Stimulated activated CD4-positive, alpha-beta T cell treated with anti-CD3 and anti-CD28 coated beads, Interleukin-1b, Interleukin-23, amount 100 ng/mL, for 48 hours (primary cell): ENCODE measurements at places on chromosomes 6 and 20.

DNA sequence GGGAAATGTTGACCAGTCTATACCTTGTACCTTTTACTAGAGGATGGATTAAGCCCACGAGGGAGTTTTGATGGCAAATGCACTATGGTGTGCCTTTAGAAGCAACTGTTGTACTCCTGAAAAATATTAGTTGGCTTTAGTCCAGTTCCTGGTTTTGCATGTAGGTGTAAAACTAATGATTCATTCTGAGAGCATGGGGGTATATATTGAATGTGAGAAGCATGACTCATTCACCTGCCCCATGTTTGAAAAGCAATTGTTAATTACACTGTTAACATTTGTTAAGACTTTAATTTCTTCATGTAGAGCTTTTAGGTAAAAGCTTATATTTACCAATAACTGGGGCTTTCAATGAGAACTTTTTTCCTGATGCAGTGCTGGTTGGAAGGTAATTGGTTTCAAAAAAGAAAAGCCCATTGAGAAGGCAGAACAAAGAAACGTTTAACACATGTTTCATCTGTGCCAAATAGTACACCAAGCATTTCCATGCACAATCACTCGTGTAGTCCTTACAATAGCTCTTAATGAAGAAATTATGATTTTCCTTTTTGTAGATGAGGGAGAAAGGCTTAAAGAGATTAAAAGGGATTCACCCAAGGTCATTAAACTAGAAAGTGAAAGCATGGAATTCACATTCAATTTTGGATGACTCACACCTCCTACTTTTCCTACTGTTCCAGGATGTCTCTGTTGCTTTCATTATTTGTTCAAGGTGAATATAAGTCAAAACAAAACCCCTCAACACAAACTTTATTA, 134.1 kb downstream of the CCDC170 start:
- DNase-seq = no peak

DNA sequence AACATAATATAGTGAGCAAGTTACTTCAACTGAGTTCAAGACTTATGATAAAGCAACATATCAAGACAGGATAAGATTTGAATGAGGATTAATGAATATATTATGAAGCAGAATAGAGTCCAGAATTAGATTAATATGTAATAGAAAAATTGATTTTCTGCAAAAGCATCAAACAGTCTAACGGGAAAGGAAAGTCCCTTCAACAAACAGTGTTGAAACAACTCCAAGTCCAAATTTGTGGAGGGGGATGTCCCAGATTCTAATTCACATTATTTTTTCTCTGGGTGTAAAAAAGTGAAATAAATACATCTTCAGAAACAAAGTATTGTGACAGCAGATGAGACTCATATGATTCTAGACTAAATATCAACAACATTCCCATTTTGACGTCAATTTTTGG, 289.7 kb downstream of the C6orf118 start:
- DNase-seq = no peak

DNA sequence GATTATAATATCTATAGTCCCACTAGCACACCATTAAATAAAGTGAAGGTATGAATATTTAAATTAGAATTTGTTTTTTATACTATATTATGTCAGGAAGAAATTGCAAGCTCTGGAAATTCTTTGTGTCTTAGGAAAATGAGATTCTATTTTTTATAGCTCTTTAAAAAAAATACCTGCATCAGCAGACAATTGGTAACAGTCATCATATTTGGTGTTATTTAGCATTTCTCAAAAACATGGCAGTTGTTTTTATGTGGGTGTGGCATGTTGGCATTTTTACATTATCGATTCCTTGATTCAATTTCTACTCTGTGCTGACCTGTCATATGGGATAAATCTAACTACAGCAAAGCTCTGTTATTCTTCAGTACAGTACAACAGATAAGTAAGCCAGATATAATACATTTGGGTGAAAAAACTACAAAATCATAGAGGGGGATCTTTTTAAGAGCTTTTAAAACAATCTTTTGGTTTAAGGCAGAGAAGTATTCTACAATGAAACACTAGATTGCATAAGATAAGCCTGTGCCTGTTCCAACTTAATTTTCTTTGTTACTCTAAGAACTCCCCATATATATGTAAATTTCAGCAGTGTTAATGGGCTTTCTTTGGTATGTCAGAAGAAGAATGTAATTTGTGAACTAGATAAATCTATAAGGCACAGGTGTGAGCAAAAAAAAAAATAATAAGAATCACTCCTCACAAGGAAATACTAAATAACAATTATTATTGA, 71.5 kb downstream of the LAMA2 start:
- no peak for DNase-seq

GRCh38 chr20:63635431-63636141, 8.7 kb upstream of the GMEB2 start:
- DNase-seq = peak; percentile 83

DNA sequence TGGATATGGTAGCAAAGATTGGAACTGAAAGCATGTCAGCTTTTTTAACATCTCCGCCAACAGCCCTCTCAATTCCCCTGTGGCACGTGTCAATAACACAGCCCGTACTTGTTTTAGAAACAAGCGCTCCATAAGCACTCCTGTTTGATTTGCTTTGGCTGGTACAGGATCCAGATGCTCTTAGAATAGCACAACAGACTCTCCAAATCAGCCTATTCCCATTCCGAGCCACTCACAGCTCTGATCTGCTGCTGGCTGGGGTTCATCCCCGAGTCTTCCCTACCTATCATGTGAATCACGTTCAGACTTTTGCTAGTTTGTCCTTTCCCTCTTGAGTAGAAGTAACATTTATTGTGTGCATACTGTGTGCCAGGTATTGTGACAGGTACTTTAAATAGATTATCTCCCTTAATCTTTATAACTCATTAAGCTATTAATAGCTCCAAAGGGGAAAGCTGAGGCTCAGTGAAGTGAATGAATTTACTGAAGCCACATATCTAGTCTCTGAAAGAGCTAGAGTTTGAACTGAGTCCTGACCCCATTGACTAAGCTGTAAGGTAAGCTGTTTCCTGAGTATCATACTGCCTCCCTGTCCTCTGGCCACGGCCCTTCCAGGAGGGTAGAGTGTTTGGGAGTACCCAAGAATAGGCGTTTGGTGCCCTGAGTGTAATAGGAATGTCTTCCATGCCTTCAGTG, 46.7 kb downstream of the RALY start:
- no peak for DNase-seq

DNA sequence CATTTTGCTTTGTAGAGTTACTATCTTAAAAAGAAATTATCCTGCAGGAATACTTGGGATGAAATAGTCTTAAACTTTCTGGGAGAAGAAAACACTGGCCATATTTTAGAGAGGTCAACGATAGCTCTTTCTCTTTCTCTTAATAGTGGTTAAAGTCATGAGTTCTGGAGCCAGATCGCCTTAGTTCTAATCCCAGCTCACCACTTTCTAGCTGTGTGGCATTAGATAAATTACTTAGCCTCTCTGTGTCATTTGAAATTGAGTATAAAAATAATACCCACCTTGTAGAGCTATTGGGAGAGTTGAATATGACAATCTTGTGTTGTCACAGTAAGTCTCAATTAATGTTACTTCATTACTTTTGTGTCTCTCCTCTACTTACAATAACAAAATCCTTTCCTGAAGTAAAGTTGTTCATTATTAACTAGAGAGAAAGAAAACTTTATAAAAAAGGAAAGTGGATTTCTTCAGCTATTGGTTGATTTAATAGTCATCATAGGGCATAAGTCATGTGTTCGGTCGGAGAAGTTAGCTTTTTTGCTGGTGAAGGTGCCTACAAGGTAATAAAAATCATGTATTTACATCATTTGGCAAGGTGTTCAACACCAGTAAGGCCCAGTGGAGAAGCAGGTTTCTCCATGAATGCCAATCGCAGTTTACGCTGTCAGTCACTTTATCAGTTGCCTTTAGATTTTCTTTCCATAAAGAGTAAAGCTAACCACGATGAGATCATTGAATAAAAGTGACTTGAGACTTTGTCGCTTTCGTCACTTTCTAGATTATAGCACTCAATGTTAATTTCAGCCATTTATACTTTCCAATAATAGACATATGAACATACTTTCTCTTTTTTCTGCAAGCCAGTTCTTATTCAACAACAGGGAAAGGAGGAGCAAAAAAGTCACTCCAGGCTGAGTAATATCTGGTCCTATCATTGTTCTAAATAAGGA, 2.0 kb downstream of the NEDD9 start:
- DNase-seq = no peak

- DNase-seq = no peak
Observed at GRCh38 chr6:3405679-3406078, 51.2 kb downstream of the SLC22A23 start.

DNA sequence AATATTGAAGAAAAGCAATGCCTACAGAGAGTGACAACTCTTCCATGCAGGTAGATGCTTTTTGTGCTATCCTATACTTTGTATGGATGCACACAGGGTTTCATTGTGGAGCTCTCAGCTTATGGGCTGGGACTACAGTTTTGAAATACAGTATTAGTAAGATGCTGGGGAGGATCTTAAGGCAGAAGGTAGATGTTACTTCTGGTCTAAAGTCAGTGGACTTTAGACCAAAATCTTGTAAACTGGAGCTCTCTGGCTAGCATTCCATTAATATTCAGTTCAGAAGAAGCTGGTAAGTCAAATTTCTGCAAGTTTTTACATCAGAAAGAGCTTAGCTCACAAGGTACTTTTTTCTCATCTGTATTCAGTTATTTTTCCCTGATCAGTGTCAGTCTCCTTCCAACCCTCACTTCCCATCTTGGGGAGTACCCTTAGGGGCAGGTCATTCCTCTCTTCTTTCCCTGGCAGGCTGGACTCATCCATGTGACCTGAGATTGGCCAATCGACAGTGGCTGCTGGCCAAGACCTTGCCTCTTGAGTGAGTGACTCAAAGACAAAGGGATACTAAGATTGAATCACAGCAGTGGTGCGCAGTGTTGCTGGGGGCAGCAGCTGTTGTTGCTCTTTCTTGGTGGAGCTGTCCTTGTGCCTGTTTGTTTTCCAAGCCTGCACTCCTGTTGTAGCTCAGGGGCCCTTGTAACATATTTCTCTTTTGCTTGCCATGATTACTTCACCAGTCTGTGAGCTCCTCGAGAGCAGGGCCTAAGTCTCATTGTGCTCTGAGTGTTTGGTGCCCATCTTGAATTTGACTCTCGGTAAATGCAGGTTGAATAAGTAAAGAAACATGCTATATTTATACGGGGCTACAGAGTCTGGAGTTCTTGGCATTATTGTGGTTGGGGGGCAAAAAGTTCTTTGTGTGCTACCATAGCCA, 2.8 kb upstream of the PHF20 start:
- DNase-seq = peak; percentile 65

GRCh38 chr6:167946007-167946406, 51.5 kb upstream of the KIF25 start:
- DNase-seq = no peak

DNA sequence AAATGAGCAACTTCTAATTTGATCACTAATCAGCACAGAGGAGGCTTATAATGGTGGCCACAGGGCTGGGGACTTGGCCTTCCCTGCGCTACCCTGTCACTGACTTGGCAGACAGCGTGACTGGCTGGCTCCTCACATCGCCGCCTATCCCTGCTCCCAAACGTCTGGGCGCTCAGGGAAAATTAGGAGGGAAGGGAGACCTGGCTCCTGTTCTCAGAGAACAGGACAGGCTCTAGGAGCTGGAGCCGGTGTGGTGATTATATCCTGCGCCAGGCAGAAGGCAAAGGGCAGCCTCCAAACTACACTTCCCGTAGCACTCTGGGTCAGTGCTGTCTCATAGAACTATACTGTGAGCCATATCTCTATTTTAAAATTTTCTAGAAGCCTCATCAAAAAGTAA, 53.4 kb downstream of the VEGFA start:
- DNase-seq = no peak

- no peak for DNase-seq
Observed at GRCh38 chr6:159112714-159113113, 56.5 kb upstream of the FNDC1 start.

DNA sequence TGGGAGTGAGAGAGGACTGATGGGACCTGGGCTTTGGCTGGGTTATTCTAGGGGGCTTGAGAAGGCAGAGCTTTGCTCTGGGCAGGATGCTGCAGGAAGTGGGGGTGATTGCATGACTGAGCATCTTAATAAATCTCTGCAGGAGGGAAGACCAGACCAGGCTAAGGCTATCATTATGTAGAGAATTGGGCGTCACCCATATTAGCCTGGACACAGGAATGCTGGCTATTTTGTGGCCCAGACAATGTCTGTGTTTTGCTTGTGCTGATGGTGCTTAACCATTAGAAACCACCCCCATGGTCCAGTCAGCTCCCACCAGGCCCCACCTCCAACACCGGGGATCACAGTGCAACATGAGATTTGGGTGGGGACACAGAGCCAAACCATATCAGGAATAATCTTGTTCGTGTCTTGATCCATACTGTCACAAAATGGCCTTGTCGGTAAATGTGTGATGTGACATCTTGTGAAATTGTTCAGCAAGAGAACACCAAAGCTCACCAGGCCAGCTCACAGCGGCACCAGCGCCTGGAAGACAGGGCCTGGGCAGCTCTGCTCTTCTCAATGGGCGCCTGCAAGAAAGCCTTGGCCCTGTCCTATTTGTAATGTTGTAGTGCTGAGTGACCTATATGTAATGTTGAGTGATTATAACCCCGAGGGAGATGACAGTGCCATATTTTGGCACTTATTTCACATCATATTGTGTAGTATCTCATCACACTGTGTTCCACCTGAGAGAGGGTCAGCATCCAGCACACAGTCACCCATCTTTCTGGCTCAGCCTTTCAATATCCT, 211.8 kb downstream of the QKI start:
- DNase-seq = no peak

DNA sequence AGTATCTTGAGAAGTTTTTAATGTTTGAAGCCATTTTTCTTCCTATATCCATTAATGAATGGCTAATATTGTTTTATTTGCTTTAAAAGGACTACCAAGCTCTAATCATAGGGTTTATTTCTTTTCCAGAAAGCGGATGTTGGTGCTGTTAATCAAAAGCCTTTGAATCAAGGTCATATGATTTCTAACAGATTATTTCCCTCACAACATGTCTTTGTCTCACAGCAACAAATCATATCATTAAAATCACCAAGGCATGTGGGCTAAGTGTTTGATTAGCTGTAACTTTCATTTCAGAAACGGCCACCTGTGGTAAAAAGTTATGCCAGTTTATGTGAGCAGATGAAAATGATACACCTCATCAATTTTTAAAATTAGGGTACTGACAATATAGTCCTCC, 21.7 kb downstream of the TRAF3IP2 start:
- no peak for DNase-seq

DNA sequence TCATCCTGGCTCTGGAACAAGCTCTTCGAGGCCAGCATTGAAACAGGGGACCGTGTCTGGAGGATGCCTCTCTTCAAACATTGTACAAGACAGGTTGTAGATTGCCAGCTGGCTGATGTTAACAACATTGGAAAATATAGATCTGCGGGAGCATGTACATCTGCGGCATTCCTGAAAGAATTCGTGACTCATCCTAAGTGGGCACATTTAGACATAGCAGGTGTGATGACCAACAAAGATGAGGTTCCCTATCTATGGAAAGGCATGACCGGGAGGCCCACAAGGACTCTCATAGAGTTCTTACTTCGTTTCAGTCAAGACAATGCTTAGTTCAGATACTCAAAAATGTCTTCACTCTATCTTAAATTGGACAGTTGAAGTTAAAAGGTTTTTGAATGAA, 3.6 kb upstream of the CDKN1A start:
- no peak for DNase-seq
